Lower lobe of right lung (tissue), 2 donors: ENCODE measurements at places on chromosomes 5 and 9. TPM values are rescaled to one million over a fixed set of nuclear protein-coding genes. Genes with fewer than 3 reads are reported as not detected.

DNA sequence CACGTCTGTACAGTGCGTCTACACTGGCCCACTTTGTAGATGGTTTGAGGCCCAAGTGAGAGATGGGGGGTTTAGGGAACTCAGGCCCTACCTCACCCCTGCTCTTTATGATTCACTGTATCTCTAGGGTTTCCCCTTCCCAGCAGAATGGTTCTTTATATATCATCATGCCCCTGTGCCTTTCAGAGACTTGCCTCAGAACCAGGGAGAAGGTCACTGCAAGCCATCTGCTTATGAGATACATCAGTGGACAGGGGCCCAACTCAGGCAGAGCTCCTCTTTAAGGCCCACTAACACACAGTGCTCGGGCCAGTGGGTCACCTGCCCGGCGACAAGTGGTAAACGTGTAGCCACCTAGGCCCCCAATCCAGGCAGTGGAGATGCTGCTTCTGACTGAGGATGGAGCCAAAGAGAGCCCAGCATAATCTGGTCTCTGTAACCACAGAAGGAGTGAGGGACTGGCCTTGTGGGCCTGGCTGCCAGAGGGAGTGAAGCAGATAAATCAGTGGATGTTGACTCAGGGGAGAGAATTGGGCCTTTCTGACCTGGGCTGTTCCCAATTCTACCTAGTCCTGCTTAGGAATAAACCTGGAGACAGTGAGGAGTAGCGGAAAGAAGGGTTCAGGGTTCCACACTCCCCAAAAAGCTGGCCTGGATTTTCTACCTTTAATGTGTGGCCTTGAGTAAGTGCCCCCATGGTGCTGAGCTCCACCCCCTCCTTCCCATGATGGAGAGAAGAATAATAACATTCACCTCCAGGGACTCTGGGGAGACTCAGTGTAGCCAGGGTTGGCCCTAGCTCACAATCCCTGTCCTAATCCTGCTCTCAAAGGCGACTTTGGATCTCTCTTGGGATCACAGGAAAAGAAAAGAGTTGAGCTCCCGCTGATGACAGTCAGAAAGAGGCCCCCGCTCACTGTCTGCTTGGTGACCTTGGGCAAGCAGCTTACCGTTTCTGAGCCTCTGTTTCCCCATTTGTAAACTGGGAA is 2.8 kb upstream of the DUSP1 start:
- DNase-seq = no peak
- peak overlapping the region; percentile 100 for H3K27ac ChIP-seq
- peaks cover 72% of the 10 kb centered on the region for H3K4me1 ChIP-seq
- H3K4me3 ChIP-seq = no peak overlapping the region
- H3K27me3 ChIP-seq = no peaks in the 10 kb centered on the region
- peaks cover 13% of the 10 kb centered on the region for H3K36me3 ChIP-seq

DNA sequence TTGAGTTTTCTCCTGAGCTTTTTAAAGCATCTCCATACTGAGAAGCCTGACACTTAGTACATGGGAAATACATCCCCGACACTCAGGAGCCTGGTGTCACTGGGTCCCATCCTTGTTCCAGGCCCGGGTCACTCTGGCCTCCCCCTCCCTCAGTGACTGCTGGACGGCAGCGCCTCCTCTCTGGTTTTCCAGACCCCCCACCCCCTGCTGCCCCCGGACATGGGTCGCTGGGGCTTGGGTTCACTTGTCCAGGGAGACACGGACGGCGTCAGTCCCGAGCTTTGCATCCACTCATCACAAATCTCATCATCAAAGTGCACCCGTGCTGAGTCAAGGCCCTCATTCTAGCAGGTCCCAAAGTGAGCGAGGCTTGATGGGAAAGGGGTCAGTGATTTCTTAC is 243.0 kb downstream of the IRX2 start:
- H3K36me3 ChIP-seq = no peaks in the 10 kb centered on the region
- no peak for DNase-seq
- H3K27ac ChIP-seq = no peak overlapping the region
- H3K4me3 ChIP-seq = no peak overlapping the region
- no peaks in the 10 kb centered on the region for H3K27me3 ChIP-seq
- H3K4me1 ChIP-seq = no peaks in the 10 kb centered on the region

DNA sequence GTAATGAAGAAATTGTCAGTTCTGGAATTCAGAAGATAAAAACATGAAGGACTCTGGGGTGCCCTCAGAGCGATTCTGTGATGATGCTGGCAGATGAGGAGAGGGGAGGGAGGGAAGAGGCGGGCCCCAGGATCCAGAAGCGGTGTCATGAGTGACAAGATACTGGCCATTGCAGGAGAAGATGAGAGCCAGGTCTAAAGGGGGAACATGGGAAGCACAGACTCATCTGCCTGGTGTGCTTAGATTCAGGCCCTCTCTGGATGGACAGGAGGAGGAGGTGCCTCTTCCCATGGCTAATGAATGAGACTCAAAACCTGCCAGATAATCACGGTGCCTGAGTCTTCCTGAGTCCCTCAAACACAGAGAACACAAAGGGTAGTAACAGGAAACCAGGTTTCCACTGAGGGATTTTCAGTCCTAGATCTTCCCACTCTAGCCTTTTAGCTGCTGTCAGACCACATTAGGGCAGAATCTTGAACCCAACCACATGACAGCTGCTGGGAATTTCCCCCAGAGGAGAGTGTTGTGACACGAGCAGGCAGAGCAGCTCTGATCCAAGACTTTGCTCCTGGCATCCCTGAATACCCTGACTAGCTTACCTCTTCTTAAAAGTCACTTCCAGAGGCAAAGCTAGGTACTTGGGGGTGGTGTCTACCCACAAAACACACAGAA is 28.2 kb upstream of the HSPA9 start:
- no peak overlapping the region for H3K27ac ChIP-seq
- H3K4me1 ChIP-seq = peaks cover 14% of the 10 kb centered on the region
- no peaks in the 10 kb centered on the region for H3K36me3 ChIP-seq
- DNase-seq = no peak
- no peaks in the 10 kb centered on the region for H3K27me3 ChIP-seq
- no peak overlapping the region for H3K4me3 ChIP-seq

BHMT2 gene
- 3.9 TPM for total RNA-seq

- no peak overlapping the region for H3K4me3 ChIP-seq
- DNase-seq = no peak
- no peaks in the 10 kb centered on the region for H3K36me3 ChIP-seq
- H3K27me3 ChIP-seq = no peaks in the 10 kb centered on the region
- no peaks in the 10 kb centered on the region for H3K4me1 ChIP-seq
- no peak overlapping the region for H3K27ac ChIP-seq
These were observed 166.6 kb upstream of the CD180 start for GRCh38 chr5:67363180-67363709.

GRCh38 chr5:42037379-42037932 is 112.4 kb downstream of the FBXO4 start:
- no peak overlapping the region for H3K4me3 ChIP-seq
- DNase-seq = no peak
- no peaks in the 10 kb centered on the region for H3K36me3 ChIP-seq

DNA sequence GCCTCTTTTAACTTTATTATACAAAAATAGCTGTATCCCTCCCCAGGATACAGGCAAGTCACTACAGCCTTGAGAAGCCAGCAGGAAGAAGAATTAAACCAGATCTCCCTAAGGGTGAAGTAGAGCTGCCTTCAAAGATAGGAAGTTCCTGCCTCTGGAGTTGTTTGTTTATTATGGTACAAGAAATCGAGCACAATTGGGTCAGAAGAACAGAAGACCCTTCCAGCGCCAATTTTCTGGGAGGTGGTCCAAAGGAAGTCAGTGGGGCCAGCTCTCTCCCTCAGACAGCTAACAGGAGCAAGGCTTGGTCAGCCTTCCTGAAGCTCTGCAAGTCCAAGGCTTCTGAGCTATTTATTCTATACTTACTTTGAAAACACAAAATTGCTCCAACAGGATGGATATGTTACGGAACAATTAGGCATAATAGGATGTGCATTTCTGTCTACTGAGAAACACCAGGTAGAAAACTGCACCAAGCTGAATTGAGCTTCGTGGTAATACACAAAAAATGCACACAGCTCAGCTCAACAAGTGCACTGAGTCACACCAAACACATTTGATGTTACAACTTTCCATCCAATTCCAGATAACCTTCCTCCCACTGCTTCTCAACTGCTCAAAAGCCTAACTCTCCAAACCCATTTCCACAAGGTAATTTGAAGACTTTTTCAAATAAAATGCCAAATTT is 16.0 kb downstream of the SERINC5 start:
- DNase-seq = no peak
- H3K27me3 ChIP-seq = no peaks in the 10 kb centered on the region
- H3K4me3 ChIP-seq = no peak overlapping the region
- no peaks in the 10 kb centered on the region for H3K36me3 ChIP-seq
- peaks cover 29% of the 10 kb centered on the region for H3K4me1 ChIP-seq
- H3K27ac ChIP-seq = peak overlapping the region; percentile 12

- H3K4me1 ChIP-seq = peaks cover 8% of the 10 kb centered on the region
- peak overlapping the region; percentile 94 for H3K27ac ChIP-seq
- H3K27me3 ChIP-seq = no peaks in the 10 kb centered on the region
- H3K36me3 ChIP-seq = peaks cover 24% of the 10 kb centered on the region
- H3K4me3 ChIP-seq = peak overlapping the region; percentile 80
These were observed 707 bp downstream of the RMND5B start for GRCh38 chr5:178131446-178131996.
